Kidney epithelial cell (primary cell): ENCODE measurements at places on chromosomes 12 and 14. TPM values are rescaled to one million over a fixed set of nuclear protein-coding genes. Genes with fewer than 3 reads are reported as not detected.
A peak's percentile ranks its signal among the peaks of the same experiment; 100 is the strongest.

TSPAN19 gene
- total RNA-seq, result 0.92 TPM in 1 of 2 replicates, not detected in the other

SLCO1B3 gene
- not detected in 2 replicates for total RNA-seq

PTCSC3 gene
- total RNA-seq, result not detected in 2 replicates

RFX4 gene
- not detected in 2 replicates for total RNA-seq

NGB gene
- total RNA-seq, result not detected in 2 replicates

DNA sequence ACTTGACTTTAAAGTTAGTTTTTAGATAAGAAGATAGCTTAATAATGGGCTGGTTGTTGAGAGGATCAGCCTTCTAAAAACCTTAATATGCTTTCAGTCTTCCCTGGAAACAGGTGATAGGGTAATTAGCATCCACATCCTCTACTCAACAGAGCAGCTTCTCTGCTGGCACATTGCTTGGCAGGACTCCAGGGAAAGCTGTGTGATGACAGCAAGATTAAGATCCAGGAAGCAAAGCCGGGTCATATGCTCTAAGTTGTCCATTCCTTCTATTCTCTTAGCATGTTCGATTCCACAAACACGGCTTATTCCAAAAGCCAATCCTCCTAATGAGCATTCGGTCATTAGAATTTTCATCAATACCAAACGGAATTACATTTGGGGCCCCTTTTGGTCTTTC is 87.0 kb downstream of the HMGA2 start:
- no peak for DNase-seq

- DNase-seq, result no peak
These were observed 22.0 kb downstream of the TTC9 start for GRCh38 chr14:70663707-70664179.

DNA sequence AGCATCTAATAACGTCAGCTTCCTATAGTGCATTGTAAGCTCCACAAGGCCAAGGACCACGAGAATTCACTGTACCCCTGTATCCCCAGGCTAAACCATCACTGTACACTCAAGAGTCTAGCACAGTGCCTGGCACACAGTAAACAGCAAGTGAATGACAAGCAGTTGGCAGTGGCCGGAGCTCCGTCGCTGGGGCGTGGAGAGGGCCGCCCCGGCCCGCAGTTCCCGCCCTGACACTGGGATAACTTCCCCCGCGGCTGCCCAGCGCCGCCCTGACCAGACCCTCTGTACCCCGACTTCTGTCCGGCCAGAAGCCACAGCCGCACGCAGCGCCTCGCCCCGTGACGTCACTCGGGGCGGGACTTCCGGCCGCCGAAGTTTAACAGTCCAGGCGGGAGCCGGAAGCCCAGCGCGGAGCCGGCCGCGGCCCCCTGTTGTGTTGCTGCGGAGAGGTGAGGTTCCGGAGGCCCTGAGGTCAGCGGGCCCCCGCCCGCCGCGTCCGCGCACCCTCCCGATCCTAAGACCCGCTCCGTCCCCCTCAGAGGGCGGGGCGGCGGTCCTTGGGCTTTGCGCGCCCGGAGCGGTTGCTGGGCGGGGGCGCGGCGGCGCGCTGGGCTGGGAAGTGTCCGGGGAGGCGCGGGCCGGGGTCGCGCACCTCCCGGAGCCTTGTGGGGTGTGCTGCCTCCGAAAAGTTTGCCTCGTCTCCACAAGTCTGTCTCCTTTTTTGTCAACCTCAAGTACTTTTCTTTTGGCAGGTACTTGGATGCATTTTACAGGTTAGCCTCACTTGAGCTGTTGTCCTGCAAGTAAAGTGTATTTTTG is at the start of gene NEDD1:
NEDD1 (plus strand) TSS at position 409 of the 822 bp plus-strand sequence. CDS start 2,503 bp downstream, outside the sequence.
- DNase-seq, result no peak

DNA sequence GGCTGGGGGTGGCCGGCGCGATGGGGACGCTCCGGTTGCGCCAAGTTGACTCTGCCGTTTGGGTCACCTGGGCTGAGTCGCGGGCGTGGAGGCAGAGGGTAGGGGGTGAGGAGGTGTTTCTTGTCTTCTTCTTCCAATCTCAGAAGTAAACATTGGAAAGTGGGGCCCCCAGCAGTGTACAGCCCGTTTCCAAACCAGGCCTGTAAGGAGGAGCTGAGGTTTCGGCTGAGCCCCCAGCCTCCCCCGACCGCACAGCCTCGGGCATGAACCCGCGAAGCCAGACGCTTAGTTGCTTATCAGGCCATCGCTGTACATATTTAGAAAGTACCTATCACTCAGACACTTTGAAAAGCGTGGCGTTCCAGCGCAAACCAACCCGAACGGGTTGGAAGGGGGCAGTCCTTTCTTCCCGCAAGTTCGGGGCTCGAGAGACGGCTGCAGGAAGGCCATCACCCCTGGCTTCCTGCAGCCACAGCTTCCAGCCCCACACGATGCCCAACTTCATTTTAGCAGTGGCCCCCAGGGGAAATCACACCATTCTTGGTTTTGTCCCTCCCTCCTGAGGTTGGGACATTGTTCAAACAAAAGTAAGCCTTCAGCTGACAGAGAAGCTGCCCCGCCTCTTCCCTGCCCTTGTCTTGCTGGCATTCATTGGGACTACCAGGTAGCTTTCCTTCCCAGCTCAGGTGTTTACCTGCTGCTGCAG is 164.1 kb downstream of the ZFP36L1 start:
- DNase-seq, result peak; percentile 41

DNA sequence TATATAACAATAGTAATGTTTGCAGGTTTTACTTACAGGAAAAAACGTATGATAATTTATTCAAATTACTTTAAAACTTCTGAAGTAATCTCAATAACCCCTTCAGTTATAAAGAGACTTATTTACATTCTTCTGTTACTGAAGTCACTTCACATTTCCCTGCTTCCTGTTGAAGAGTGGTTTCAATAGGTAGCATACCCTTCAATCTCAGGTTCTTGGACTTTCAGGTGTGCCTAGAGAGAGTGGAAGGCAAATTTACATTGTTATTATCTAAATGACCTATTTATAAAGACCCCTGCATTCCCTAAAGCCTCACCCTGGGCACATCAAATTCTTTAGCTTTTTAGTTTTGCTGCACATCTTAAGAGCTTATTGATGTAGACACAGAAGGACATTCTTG is 137.6 kb upstream of the AEBP2 start:
- no peak for DNase-seq

DNA sequence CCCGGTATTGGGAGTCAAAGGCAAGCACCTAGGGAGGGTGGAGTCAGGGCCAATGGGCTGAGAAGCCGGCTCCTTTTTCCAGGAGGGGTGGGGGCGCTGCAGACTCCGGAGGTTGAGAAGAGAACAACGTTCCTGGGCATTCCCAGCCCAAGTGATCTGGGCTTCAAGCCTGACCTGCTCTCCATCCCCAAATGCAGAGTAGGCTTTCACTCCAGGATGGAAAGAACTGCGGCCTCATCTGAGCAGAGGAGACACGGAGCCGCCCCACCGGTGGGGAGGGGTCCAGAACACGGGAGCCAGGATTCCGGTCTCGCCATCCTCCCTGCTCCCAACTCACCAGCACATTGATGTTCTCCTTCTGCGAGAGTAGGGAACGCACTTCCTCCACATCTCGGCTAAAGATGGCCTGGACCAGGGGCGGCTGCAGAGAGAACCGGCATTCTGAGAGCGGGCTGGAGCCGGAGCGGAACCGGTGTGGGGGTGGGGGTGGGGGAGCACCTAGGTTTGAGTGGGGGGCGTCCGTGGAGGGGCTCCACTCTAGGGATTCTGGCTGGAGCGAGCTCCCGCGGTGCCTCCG is 605 bp downstream of the ANKRD52 start:
- DNase-seq, result no peak

DNA sequence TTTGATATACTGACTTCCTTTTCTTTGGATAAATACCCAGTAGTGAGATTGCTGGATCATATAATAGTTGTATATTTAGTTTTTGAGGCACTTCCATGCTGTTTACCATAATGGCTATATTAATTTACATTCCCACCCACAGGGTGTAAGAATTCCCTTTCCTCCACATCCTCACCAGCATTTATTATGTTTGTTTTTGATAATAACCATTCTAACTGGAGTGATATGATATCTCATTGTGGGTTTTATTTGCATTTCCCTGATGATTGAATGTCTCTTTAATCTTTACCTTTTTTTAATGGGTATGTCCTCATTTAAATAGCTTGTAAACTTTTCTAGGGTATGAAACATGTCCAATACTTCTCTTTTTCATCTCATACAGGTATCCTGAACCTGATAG is 11.6 kb upstream of the SAV1 start:
- DNase-seq, result no peak

GRCh38 chr12:9039397-9039977 is 50.1 kb downstream of the KLRG1 start:
- no peak for DNase-seq

GRCh38 chr14:89607453-89607852 is 190.4 kb upstream of the FOXN3 start:
- DNase-seq, result no peak

DNA sequence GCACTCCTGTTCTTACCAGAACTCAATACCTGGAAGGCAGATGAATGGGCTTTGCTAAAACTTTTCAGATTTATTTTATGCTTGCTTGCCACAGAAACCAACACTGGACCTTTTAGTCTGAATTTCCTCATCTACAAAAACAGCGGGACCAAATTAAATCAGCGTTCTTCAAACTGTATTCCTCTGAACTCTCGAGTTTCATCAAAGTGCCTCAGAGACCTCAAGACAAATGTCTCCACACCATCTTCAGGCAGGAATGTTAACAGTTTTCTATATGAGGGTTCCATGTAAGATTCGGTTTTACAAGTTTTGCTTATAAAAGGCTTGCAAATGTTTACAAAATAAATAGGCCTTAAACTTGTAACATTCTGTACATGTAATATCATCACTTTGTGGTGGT is 74.6 kb downstream of the MED13L start:
- no peak for DNase-seq

- no peak for DNase-seq
These were observed 99.0 kb downstream of the SETD3 start for GRCh38 chr14:99381688-99382060.

- no peak for DNase-seq
These were observed 87.5 kb upstream of the PDZRN4 start for GRCh38 chr12:41100572-41100971.

DNA sequence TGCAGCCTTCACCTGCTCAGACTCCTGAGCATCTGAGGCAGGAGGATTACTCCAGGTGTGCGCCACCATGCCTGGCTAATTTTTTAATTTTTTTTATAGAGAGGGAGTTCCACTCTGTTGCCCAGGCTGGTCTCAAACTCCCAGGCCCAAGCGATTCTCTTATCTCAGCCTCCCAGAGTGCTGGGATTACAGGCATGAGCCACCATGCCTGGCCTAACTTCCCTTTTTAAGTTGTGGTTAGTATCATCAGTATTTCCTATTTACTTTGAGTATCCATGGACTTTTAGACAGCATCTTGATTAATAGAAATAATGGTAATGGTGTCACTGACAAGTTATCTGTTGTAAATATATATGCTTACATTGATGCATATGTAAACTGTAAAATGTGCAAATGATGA is 116.9 kb downstream of the FGD4 start:
- no peak for DNase-seq

- no peak for DNase-seq
These were observed 29.3 kb upstream of the PELI2 start for GRCh38 chr14:56088941-56089340.

DNA sequence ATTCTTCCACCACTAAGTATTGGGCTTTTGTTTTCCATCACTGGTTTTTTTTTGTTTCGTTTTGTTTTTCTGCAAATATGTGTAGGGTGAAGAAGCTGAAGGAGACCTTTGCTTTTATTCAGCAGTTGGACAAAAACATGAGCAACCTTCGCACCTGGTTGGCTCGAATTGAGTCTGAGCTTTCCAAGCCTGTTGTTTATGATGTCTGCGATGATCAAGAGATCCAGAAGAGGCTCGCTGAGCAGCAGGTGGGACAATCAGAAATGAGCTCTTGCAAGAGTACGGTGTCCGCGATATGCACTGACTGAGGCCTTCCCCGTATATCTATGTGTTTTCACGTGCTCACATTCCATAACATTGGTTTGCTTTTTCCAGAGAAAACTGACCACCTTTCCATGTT is 91.5 kb downstream of the ESR2 start:
- no peak for DNase-seq

DNA sequence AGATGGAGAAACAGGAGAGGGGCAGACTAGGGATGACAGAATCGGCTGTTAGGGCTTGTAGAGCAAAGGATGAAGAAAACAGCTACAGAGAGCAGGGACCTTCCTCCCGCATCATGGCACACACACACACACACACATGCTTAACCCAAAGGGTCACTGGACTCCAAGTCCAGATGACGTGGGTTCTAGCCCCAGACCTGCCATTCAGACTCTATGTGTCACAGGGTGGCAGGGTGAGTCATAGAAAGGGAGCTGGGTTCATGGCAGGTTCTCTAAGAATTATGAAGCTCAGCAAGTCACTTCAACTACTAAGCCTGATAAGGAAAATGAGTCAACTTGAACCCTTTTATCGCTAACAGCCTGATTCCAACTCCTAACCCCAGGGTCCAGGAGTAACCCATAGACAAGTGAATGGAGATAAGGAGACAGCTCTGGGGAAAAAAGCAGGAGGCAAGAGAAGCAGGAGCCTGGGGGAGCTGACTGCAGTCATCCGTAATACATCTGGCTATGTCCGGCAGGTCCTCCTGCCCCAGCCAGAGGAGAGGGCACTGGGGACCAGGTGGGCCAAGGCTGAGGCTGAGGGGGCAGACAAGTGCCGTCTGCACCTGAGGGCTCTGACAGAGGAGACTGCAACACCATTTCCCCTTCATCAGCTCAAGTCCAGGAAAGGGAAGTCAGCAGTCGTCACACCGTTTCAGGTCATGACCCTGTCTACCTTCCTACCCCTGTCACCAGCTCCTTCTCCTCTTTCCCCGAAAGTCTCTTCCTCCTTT is 3.6 kb upstream of the TNFRSF1A start:
- DNase-seq, result peak; percentile 92

DNA sequence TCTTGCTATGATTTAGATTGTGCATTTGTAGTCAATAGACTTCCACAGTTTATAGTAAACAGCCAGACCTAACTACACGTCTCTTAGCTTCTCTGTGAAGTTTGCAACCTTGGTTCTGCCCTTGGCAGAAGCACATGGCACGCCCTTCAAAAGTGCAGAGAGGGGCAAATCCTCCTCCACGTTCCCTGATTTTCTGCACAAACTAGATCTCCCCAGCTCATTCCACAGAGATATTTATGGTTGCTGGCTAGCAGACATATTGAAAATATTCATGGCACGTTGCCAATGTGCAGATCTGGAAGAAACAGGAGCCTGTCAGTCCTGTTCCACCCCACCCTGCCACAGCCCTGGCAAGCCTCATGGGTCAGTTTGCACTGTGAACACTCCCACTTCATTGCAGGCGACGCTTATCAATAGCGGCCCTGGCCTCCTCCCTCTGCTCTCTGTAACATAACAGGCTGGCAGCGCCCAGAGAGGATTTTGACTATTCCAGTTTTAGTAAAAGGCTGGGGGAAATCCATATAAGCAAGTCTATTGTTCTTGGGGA is 6.5 kb upstream of the LGALS3 start:
- no peak for DNase-seq

- DNase-seq, result no peak
These were observed 181.2 kb downstream of the EMP1 start for GRCh38 chr12:13377698-13378097.

DNA sequence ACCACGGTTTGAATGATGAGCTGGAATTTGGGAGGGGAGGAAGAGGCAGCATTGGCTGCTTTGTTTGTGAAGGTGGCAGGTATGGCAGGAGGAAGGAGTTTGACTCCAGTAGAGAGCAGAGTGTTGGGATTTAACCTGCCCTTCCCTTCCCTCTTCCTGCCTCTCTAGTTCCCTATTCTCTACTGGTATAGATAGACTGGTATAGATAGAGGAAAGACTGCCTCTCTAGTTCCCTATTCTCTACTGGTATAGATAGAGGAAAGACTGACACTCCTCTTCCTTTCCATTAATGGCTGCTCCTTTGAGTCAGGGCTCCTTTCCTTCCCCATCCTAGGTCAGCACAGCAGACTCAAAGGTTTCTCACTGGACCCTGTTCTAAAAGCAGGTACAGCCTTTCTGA is 8.4 kb upstream of the SYCP3 start:
- DNase-seq, result no peak

- DNase-seq, result peak; percentile 18
These were observed 93.4 kb upstream of the HOXC13 start for GRCh38 chr12:53844994-53845844.
